ENCODE measurements at places on chromosomes 6 and 20. TPM values are rescaled to one million over a fixed set of nuclear protein-coding genes. Genes with fewer than 3 reads are reported as not detected.

GRCh38 chr6:109322825-109323224, 59.4 kb downstream of the CD164 start:
- no peaks in the 10 kb centered on the region for H3K27me3 ChIP-seq
- peaks cover 43% of the 10 kb centered on the region for H3K4me1 ChIP-seq
- peak; percentile 10 for DNase-seq
- no peaks in the 10 kb centered on the region for H3K36me3 ChIP-seq
- H3K4me3 ChIP-seq: no peak overlapping the region

SAMD10 gene
- 6.2 TPM for total RNA-seq

GRCh38 chr6:48150701-48151100, 39.7 kb upstream of the PTCHD4 start:
- H3K27ac ChIP-seq: no peak overlapping the region
- H3K4me1 ChIP-seq: no peaks in the 10 kb centered on the region
- DNase-seq: no peak
- no peaks in the 10 kb centered on the region for H3K27me3 ChIP-seq
- no peaks in the 10 kb centered on the region for H3K36me3 ChIP-seq
- no peak overlapping the region for H3K4me3 ChIP-seq

- H3K27ac ChIP-seq: no peak overlapping the region
- no peaks in the 10 kb centered on the region for H3K36me3 ChIP-seq
- DNase-seq: no peak
- no peaks in the 10 kb centered on the region for H3K27me3 ChIP-seq
- H3K4me1 ChIP-seq: no peaks in the 10 kb centered on the region
- no peak overlapping the region for H3K4me3 ChIP-seq
Observed at GRCh38 chr6:166293731-166294584, 14.2 kb downstream of the PRR18 start.

IP6K3 gene
- 7.9 TPM for total RNA-seq

GRCh38 chr6:84193114-84193708, 34.2 kb downstream of the CEP162 start:
- H3K27me3 ChIP-seq: no peaks in the 10 kb centered on the region
- no peak overlapping the region for H3K27ac ChIP-seq
- H3K4me1 ChIP-seq: no peaks in the 10 kb centered on the region
- peaks cover 14% of the 10 kb centered on the region for H3K36me3 ChIP-seq
- no peak overlapping the region for H3K4me3 ChIP-seq

DNA sequence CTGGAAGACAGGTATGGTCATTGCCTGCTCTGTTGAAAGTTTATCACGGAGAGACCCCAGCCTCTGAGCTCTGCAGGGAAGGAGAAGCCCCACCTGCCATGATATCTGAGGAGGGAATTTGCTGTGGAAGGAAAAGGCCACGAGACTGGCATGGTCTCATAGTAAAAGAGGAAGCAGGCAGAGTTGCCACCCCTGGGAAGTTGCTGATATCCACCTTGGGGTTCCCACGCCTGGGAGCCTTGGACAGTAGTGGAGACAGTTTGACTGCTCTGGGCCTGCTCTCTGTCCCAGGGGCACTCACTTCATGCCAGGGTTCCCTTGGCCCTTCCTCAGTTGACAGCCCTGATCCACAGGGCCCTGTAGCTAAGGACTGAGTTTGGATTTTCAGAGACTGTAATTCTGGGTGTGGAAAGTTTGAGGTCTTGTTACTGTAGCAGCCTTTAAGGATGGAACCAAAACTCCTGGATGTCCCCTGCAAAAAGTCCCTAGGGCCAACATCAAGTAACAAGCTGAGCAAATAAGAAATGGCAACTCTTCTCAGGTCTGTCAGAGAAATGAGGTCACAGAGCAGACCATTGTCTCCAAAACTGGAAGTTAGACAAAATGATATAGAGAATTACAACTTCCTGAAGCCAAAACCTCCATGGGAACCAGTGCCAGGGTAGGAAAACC, 6.9 kb upstream of the SIRPB1 start:
- H3K4me3 ChIP-seq: no peak overlapping the region
- H3K36me3 ChIP-seq: no peaks in the 10 kb centered on the region
- H3K27ac ChIP-seq: no peak overlapping the region
- no peaks in the 10 kb centered on the region for H3K4me1 ChIP-seq

LY6G6D gene
- not detected for total RNA-seq

ALDH8A1 gene
- 0.13 TPM for total RNA-seq

LIN28B gene
- total RNA-seq: not detected

GRCh38 chr6:11155589-11155988, 44.1 kb upstream of the ERVFRD-1 start:
- no peaks in the 10 kb centered on the region for H3K36me3 ChIP-seq
- DNase-seq: no peak
- no peak overlapping the region for H3K27ac ChIP-seq
- no peaks in the 10 kb centered on the region for H3K4me1 ChIP-seq

DNA sequence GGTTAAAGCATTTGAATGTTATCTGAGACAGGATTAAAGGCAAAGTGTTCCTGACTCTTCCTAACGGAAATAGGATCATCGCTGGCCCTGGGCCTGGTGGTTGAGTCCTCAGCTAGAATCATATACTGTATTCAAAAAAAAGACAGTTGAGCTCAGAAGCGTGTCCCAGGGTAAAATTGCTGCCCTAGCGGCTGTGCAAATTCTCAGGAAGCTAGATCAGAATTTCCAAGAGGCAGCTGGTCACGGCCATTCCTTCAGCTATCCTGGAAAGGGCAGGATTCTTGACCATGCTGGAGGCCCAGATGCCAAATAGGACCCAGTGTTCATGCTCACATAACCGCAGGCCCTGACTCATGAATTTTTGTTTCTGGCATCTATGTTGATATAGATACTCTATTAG, 67.4 kb downstream of the STMND1 start:
- H3K27me3 ChIP-seq: no peaks in the 10 kb centered on the region
- no peak overlapping the region for H3K27ac ChIP-seq
- H3K36me3 ChIP-seq: no peaks in the 10 kb centered on the region
- DNase-seq: no peak
- H3K4me3 ChIP-seq: no peak overlapping the region

DNA sequence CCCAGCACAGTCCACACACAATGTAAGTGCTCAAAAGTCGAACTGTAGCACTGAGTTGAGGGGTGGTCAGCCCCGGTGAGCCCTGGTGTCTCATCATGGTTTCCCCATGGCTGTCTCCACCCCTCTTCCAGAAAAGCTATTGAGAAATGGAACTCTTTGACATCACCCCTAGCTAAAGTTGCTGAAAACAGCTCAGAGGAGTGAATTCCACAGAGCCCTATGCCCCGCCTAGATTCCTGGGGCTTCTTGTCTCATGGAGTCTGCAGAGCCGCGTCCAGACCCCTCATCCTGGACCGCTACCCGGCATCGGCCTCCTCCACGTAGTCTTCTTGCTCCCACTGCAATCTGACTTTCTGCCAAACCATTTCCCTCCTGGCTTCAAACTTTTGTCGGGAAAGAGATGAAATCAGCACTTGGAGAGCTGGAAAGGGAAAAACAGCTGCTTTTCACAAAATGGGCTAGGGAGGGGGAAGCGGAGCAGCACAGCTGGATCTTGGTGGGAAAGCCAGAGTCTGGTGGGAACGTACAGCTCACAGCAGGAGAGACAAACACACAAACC, 132.2 kb downstream of the SNX5 start:
- H3K27me3 ChIP-seq: no peaks in the 10 kb centered on the region
- no peak for DNase-seq
- H3K27ac ChIP-seq: no peak overlapping the region
- H3K4me1 ChIP-seq: peaks cover 4% of the 10 kb centered on the region
- H3K4me3 ChIP-seq: no peak overlapping the region

GPLD1 gene
- 15.2 TPM for total RNA-seq

GRCh38 chr20:46624946-46625345, 26.3 kb downstream of the SLC13A3 start:
- no peaks in the 10 kb centered on the region for H3K4me1 ChIP-seq
- no peaks in the 10 kb centered on the region for H3K36me3 ChIP-seq
- no peak overlapping the region for H3K27ac ChIP-seq

GRCh38 chr6:54646069-54646950, 200.3 kb upstream of the FAM83B start:
- no peak overlapping the region for H3K4me3 ChIP-seq
- DNase-seq: no peak
- H3K27ac ChIP-seq: no peak overlapping the region
- H3K4me1 ChIP-seq: peaks cover 7% of the 10 kb centered on the region

PNLDC1 gene
- total RNA-seq: not detected

GRCh38 chr6:16690608-16691142, 70.6 kb downstream of the ATXN1 start:
- no peak overlapping the region for H3K27ac ChIP-seq
- no peak overlapping the region for H3K4me3 ChIP-seq
- H3K27me3 ChIP-seq: no peaks in the 10 kb centered on the region
- DNase-seq: no peak
- H3K36me3 ChIP-seq: no peaks in the 10 kb centered on the region
- H3K4me1 ChIP-seq: peaks cover 4% of the 10 kb centered on the region

DNA sequence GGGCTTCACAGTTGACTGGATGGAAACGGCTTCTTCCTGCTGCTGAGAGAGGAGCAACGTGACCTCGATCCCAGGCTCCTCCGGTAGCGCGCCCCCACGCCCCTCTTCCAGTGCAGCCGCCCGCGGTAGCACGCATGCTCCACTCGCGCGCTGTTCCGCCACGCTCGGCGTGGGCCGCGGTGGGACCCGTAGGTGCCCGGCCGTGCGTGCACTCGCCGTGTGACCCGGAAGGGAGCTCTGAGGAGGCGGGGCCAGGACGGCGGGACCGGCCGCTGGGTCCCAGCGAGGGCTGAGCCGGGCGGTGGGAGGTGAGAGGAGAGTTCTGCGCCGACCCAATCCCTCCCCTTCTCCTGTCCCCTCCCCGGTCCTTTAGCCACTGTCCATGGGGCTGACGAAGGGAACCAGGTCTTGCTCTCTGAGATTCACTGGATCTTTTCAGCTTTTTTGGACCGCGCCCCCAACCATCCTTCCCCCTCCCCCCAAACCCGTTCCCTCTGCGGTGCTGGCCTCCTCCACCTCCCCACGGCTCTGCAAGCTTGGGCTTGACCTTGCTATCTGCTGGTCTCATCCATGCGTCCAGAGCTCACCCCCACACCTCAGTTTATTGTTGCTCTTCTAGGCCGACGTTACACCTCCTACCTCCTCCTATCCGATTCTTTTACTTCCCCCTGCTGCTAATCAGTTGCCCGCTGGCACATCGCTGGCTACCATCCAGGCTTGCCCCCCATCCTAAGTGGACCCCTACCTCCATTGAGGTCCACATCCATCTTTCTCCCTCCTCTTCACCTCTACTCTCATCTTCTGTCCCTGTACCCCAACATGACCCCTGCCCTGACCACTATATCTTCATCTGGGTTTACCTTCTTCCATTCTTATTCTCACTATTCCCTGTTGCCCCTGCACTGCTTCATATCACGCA, at the start of gene CUL9:
Gene CUL9, plus strand, starts transcription at position 255 of the 919 bp plus-strand sequence. CDS start 2,115 bp downstream, outside the sequence.
- peaks cover 40% of the 10 kb centered on the region for H3K36me3 ChIP-seq
- H3K27me3 ChIP-seq: no peaks in the 10 kb centered on the region
- peak within 1 kb of the TSS; percentile 52 for H3K4me3 ChIP-seq
- peak within 1 kb of the TSS; percentile 22 for H3K27ac ChIP-seq
- peak; percentile 89 for DNase-seq

GRCh38 chr6:32807020-32807580, 9.7 kb downstream of the HLA-DOB start:
- H3K36me3 ChIP-seq: no peaks in the 10 kb centered on the region
- no peak for DNase-seq
- no peak overlapping the region for H3K4me3 ChIP-seq
- H3K27ac ChIP-seq: no peak overlapping the region

GRCh38 chr6:7136859-7137334, 29.1 kb downstream of the RREB1 start:
- no peak overlapping the region for H3K27ac ChIP-seq
- no peak overlapping the region for H3K4me3 ChIP-seq
- DNase-seq: no peak
- H3K27me3 ChIP-seq: no peaks in the 10 kb centered on the region

- no peak overlapping the region for H3K4me3 ChIP-seq
- DNase-seq: no peak
- H3K36me3 ChIP-seq: no peaks in the 10 kb centered on the region
- H3K27ac ChIP-seq: no peak overlapping the region
- no peaks in the 10 kb centered on the region for H3K27me3 ChIP-seq
- peaks cover 32% of the 10 kb centered on the region for H3K4me1 ChIP-seq
Observed at GRCh38 chr6:148805777-148806176, 58.9 kb downstream of the UST start.

DNA sequence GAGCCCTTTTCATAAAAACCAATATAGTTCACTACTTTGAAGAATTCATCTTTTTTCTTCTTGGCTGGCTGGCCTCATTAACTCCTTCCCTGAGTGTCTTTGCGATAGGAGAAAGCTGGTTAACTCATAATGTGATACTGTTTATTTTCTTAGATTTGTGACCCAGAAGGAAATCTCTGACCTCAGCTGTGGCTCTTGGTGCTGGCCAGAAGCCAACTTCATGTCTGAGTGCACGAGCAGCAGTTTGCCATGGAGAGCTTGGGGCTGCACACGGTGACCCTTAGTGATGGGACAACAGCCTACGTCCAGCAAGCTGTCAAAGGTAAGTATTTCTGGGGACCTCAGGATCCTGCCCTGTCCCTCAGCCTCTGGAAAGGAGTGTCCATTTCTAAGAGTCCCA, 16.7 kb upstream of the DEF6 start:
- DNase-seq: peak; percentile 63
- peaks cover 6% of the 10 kb centered on the region for H3K4me1 ChIP-seq
- H3K4me3 ChIP-seq: no peak overlapping the region
- H3K27me3 ChIP-seq: no peaks in the 10 kb centered on the region
- H3K36me3 ChIP-seq: peaks cover 27% of the 10 kb centered on the region
- no peak overlapping the region for H3K27ac ChIP-seq

- H3K27me3 ChIP-seq: no peaks in the 10 kb centered on the region
- peaks cover 5% of the 10 kb centered on the region for H3K36me3 ChIP-seq
- H3K4me3 ChIP-seq: no peak overlapping the region
- DNase-seq: peak; percentile 67
- peaks cover 13% of the 10 kb centered on the region for H3K4me1 ChIP-seq
Observed at GRCh38 chr20:49979030-49979832, 3.5 kb upstream of the SNAI1 start.

PI16 gene
- total RNA-seq: 6.7 TPM

DNA sequence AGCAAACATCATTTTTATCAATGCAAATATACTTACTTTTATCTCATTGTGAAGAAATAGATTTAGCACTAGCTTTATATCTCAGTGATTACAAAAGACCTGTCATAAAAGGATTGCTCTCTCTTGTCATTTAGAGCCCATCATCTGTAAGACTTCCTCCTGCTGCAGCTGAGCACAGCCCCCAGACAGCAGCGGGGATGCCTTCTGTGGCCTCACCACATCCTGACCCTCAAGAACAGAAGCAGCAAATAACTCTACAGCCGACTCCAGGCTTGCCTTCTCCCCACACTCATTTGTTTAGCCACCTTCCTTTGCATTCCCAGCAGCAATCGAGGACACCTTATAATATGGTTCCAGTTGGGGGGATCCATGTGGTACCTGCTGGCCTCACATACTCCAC, 127.0 kb upstream of the EDN1 start:
- H3K4me3 ChIP-seq: no peak overlapping the region
- H3K27ac ChIP-seq: no peak overlapping the region
- no peaks in the 10 kb centered on the region for H3K4me1 ChIP-seq
- DNase-seq: no peak
- H3K27me3 ChIP-seq: no peaks in the 10 kb centered on the region
- H3K36me3 ChIP-seq: peaks cover 11% of the 10 kb centered on the region

ARMH2 gene
- not detected for total RNA-seq

GRCh38 chr6:18436341-18436740, 49.2 kb downstream of the RNF144B start:
- H3K27me3 ChIP-seq: no peaks in the 10 kb centered on the region
- no peak overlapping the region for H3K27ac ChIP-seq
- DNase-seq: no peak
- no peaks in the 10 kb centered on the region for H3K36me3 ChIP-seq
- peaks cover 35% of the 10 kb centered on the region for H3K4me1 ChIP-seq

GRCh38 chr6:101826269-101826668, 432.8 kb downstream of the GRIK2 start:
- no peaks in the 10 kb centered on the region for H3K36me3 ChIP-seq
- no peak overlapping the region for H3K27ac ChIP-seq
- no peak for DNase-seq
- no peaks in the 10 kb centered on the region for H3K27me3 ChIP-seq
- no peaks in the 10 kb centered on the region for H3K4me1 ChIP-seq

RHAG gene
- total RNA-seq: not detected

Data from thyroid gland (tissue), 4 donors.